ENCODE measurements at places on chromosomes 2 and 18.
A peak's percentile ranks its signal among the peaks of the same experiment; 100 is the strongest.

DNA sequence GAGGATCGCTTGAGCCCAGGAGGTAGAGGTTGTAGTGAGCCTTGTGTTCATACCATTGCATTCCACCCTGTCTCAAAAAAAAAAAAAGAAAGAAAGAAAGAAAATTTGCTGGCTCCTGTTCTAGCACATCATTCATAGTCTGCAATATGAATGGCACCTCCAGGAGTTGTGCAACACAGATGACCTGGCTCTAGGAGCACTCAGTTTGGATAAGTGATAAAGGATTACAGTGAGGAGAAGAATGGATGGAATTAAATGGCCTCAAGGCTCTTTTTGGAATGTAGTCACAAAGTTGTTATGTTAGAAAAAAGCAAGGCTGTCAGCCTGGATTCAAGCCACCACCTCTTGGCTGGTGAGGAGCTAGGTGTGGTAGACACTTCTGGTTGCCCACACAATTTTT is 21.5 kb upstream of the SPRED2 start:
- no peak for DNase-seq

DNA sequence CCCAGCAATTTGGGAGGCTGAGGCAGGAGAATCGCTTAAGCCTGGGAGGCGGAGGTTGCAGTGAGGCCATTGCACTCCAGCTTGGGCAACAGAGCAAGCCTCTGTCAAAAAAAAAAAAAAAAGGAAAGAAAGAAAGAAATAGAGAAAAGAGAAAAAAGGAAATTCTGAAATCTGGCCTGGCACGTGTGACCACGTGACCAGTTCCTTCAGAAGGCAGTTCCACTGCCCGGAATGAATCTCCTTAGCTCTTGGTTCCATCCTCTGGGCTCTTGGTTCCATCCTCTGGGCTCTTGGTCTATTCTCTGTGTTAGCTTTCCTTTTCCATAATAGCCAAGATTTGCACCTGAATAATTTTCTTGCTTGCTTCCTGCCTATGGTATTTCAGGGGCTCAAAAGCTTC is 5.3 kb upstream of the POMC start:
- DNase-seq: no peak

DNA sequence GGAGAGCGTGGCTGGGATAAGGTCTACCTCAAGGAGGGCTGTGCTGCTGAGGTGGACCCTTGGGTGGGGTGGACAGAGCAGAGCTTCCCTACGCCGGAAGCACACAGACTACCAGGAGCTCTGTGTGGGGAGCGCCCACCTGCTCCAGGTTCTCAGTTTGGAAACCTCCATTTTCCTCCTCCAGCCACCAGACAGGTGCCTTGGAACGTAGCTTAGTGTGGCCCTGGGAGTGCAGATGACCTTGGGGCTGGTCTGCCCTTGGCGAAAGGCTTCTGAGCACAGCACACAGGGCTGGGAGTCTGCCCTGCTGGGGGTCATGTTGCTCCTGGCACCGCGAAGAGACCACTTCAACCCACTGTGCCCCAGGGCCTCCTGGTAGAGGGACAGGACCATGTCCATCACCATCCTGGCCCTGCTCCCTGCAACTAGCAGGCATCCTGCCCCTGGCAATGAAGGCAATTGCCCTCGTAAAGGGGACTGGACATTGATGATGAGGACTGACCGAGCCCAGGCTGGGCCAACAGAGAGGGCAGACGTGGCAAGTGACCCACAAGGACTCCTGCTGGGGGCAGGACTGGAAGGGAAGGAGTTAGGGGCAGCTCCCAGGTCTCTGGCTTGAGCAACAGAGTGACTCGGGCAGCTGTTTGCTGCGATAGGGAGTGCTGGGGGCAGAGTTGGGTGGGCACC is 214.7 kb downstream of the CYP26B1 start:
- DNase-seq: no peak

GRCh38 chr2:65491381-65491905 is 59.0 kb upstream of the SPRED2 start:
- DNase-seq: no peak

DNA sequence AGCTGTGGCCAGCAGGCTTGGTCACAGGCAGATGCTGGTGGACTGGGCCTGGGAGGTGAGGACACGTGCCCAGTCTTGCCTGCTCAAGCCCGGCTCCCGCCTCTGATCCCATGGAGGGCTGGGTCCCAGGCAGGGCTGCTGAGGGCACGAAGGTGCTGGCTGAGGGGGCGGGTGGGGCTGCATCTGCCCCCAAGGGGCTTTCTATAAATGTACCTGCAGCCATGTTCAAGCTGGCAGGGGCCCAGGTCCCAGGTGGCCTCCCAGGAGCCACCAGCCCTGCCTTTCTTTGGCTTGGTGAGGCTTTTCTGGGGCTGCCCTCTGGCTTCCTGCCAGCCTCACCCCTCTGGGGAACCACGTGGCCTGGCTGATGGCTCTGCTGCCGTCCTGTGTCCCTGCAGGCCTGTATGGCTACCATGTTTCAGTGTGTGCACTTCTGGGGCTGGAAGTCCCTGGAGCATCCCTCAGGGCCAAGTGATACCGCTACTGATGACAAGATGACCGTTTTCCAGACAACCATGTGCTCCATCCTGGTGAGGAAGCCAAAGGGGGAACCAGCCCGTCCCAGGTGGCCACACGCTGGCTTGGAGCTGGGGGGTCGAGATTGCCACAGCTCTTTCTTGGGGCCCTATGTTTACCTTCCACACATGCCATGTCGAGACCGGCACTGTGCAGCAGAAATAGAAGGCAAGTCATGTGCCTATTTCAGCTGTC is 23.2 kb downstream of the HJURP start:
- DNase-seq: no peak

DNA sequence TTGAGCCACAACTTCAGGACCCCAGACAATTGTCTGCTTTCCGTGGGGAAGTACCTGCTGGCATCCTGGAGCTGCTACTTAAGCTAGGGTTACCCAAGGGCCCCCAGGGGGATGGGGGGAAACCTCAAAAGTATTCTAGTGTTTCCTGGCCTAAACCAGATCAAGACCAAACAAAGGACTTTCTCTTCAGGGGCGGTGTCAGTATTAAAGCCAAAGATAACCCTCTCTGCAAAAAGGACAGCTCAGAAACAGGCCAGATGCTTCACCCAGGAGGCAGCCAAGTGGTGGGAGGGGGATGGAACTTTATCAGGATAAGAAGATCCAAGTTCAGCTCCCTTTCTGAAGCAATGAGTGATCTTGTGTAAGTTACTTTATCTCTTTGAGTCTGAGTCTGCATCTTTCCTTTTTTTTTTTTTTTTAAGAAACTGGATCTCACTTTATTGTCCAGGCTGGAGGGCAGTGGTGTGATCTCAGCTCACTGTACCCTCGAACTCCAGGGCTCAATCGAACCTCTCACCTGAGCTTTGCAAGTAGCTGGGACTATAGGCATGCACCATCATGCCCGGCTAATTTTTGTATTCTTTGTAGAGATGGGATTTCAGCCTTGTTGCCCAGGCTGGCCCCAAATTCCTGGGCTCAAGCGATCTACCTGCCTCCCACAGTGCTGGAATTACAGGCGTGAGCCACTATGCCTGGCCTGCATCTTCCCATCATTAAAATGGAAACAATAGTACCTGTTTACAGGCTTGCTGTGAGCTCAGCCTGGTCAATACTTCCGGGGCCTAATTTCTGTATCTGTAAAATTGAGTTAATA is 151.8 kb upstream of the PTPRM start:
- no peak for DNase-seq

DNA sequence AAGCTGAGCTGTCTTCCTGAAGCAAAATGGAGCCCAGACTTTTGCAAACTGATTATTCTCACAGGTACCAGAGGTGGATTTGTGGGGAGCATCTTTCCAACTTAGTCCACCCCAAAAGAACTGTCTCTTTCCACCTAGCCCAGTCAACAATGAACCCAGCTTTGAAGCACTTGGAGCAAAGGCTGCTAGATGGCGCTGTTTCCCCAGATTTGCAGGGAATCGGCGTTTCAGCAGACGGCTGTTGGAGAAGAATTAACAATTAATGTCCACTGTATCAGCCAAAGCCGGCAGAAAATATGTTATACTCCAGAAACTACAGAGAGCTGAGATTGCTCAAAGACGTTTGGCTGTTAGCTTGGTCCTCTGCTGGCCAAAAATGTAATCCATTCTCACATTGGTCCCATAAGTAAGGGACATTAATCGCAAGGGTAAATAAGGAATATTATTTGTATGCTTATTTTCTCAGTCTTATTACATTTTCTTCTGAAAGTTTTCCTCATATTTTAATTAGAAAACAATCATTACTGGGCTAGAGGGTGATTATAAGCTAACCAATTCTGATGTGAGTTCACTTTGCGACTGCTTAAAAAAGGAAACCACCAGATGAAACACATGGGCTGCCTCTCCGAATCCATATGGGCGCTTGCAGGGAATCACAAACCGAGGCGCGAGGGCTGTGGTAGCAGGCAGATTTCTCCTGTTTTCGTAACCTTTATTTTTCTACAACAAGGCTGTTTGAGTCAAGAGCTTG is 423.8 kb upstream of the MEX3C start:
- peak; percentile 2 for DNase-seq

GRCh38 chr18:79552140-79552631 is 127.4 kb upstream of the CTDP1 start:
- DNase-seq: no peak
